ENCODE measurements at places on chromosomes 7 and 10.

- no peak for DNase-seq
Measured at GRCh38 chr7:19508124-19508523, 200.7 kb downstream of the POLR1F start.

- no peak for DNase-seq
Measured at GRCh38 chr10:115278294-115278693, 185.1 kb downstream of the ATRNL1 start.

DNA sequence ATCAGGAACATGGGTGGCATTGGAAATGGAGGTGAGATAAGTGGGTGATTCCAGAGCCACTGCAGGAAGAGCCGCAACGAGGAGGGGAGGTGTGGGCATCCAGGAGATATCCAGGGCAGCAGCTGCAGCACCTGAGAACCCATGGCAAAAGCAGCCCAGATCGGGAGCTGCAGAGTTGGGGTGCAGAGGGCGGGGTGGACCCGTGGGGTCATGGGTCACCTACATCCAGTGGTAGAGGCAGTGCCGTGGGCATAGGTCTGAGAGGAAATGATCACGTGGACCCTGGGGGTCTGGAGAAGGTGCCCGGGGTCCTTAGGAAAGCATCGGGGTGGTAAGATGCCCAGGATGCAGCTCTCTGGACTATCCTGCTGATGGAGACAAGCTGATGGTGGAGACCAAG, 530.0 kb downstream of the GLRX3 start:
- no peak for DNase-seq

DNA sequence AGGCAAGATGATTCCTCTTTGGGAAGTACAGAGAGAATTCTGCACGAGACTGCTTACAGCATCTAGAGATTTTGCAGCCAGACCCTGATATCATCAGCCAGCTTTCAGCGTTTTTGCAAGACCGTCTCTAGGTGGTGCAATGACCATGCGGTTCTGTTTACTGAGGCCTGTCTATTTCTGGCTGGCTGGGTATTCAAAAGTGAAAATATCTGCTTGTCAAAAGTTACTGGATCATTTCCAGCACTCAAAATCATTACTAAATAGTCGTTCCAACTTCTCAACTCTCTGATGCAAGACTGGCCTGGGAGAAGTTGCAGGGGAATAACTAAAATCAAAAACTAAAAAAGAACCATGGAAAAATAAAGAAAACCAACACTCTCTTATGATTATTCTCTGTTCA, 240.1 kb downstream of the ELMO1 start:
- no peak for DNase-seq

GRCh38 chr7:35241436-35241835, 12.5 kb downstream of the TBX20 start:
- no peak for DNase-seq

DNA sequence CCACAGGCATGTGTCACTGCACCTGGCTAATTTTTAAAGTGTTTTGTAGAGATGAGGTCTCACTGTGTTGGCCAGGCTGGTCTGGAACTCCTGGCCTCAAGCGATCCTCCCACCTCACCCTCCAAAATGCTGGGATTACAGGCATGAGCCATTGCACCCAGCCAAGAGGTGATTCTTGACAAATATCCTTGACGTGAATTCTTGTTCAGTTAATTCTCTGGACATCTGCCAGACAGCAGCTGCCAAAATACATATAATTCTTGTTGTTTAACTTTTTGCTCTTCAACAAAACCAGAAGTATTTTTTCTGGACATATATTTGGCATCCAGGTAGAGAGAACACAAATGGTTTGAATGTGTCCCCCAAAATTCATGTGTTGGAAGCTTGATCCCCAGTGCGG, 3.2 kb downstream of the ACADSB start:
- DNase-seq, result no peak

DNA sequence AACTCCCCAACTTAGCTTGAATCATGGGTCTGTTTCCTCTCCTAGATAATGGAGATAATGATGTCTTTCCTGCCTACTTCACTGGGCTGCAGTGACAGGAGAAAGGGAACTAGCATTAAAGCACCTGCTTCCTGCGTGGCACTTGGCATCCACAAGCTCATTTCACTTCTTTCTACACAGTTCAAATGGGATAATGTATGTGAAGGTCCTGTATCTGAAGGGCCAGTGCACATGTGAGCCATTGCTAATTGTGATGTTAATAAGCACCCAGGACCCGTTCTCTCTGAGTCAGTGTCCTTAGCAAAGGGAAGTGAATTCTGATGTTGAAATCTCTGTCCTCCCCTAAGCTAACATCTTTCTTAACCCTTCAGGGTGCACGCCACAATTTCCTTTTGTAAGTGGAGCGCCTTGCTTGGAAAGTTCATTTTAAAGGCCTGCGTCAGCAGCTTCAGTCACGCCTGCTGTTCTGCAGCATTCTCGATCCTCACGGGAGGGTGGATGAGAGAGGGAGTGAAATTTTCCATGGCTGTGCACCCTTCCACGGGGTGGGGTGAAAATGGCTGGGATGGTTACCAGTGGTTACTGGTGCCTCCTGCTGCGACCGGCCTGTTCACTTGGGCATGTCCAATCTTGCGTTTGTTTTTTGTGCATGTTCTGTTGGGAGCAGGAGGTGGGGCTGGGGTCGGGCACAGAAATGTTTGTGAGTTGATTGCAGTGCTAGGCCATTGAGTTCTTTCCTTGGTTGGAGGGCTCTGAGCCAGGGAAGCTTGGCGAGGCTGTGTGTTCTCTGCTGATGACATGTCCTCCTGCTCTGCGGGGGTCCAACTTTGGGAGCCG, 59.2 kb downstream of the HK1 start:
- DNase-seq, result no peak

GRCh38 chr7:42753811-42754363, 158.0 kb downstream of the C7orf25 start:
- no peak for DNase-seq

GRCh38 chr7:37118004-37118403, 330.7 kb downstream of the ELMO1 start:
- DNase-seq, result no peak

DNA sequence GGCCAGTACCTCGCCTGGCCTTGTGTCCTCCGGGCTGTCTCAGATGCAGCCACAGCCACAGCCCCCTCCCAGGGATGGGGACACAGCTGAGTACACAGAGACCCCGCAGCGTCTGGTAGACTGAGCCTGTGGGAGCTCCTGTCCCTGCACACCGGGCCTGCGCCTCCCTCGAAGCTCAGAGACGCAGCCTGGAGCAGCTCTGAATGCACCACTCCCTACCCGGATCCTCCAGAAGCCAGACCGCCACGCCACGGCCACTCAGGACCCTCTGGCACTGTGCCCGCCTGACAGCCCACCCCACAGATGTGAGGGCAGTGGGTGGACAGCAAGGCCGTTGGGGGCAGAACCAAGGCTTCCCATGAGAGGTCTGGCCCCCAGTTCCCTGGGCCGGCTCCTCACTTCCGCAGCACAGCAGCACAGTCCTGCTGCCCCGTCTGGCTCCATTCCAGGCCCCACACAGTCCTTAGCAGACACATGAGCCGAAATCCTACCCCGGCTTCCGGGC, 40.8 kb downstream of the PAPOLB start:
- DNase-seq, result no peak

- DNase-seq, result no peak
Measured at GRCh38 chr7:134900166-134900982, 85.9 kb upstream of the AGBL3 start.

DNA sequence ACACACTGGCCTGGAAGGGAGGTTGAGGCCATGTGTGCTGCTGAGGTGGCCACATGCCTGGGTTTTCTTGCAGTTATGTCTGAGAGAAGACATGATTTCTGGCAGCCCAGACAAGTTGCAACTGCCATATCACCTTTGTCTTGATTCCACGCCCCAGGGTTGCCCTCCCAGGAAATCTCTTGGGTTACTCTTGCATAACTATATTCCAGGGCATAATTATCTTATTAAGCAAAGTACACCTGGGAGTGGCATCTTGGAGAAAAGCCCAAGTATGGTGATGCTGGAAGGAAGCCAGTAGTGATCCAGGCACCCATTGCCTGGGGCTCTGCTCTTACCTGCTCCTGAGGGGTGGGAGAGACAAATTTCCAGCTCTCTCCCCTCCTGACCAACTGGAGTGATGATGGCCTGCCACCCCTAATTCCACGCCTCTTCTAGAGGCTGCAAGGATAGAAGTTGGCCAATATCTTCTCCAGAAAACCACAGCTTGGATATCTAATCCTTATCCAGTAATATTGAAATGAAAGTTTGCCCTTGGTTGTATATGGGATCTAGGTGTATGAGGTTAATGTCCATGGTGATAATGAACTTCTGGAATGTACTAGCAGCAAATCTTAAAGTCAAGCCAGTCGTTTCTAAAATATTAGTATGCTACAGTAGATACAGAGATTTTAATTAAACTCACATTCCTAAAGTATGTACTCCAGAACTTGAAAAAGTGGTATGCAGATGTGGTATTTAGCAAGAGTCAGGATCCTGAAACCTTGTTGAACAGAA, 5.0 kb downstream of the AKR1B10 start:
- no peak for DNase-seq

DNA sequence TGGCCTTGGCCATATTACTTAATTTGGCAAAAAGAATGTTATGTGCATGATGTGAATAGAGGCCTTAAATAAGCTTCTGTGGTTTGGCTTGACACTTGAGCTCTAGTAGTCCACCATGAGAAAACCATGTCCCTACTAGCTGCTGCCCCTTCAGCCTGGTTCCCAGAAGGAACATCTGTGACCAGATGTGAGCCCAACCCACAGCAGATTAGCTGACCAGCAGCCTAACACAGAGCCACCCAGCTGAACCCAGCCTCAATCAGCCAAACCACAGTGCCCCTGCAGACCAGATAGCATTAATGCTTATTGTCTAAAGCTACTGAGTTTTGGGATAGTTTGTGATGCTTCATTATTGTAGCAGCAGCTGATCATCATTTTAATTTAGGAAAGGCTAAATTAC, 16.6 kb downstream of the JAZF1 start:
- no peak for DNase-seq

GRCh38 chr10:1538531-1539061, 198.7 kb downstream of the ADARB2 start:
- no peak for DNase-seq

DNA sequence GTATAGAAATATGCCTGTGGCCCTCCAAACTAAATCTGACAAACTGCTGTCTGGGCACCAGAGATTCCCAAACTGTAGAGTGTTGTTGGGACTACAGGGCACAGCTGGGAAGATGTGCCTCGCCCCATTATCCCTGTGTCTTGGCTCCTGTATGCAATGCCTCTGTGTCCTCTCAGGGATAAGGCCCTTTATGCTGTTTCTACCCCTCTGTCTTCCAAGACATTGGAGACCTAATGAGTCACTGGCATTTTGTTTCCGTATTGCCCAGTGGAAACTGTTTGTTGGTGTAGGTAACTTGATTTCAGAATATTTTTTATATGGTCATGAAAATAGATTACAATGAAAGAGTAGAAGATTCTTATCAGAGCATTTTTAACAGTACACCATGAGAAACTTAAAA, 183.2 kb downstream of the GLI3 start:
- no peak for DNase-seq

GRCh38 chr7:114865564-114865963, 56.3 kb upstream of the MDFIC start:
- DNase-seq, result peak; percentile 7

DNA sequence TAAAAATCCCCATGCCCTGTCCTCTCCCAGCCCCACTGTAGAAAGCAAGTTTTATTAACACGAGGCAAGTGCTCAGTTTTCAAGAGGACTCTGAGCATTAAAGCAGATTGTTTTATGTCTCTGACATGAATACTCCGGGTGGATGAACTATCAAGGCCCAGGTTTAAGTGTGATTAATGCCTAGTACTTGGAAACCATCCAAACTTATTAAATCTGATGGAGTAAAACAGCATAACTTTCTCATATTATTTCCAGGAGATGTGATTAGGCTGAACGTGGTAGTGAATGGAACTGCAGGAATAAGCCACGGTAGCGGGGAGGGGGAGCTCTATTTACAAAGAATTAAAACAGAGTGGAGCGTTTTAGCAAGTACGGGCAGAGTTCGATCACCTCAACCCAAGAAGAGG, 144.2 kb upstream of the RNF32 start:
- DNase-seq, result no peak

- DNase-seq, result no peak
Measured at GRCh38 chr7:30920021-30920583, 8.4 kb downstream of the AQP1 start.
